ENCODE measurements at places on chromosomes 6 and 20.

DNA sequence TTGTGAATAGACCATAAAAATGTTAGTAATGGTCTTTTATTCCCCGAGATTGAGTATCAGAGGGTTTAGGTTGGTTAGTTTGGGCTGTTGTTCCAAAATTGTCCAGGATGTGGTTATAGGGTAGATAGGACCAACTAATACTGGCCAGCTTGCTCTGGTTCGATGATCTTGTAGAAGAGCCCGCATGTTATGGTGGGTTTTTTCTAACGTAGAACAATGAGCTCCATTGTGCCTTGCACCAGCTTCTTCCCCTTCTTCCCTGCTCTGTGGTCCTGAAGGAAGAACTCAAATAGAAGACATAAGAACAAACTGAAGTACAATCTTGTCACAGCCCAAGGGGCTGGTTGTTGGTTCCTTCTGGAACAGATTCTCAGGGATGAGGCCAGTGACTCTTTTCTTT, 70.5 kb downstream of the RREB1 start:
- DNase-seq, result no peak

DNA sequence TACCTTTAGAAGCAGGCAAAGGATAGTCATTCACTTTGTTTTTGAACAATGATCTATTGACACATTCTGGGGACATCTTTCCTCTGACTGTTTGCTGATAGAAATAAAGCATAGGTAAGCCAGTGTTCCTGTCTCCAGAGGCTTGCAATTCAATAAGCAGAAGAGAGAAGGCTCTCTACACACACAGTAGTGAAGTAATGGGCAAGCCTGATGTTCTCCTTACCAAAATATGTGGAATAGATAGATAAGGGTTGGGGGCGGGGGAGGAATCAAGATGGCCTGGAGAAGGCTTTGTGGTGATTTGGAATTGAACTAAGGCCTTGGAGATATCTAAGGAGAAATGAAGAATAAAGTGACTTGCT, 27.3 kb downstream of the PAQR8 start:
- DNase-seq, result no peak

DNA sequence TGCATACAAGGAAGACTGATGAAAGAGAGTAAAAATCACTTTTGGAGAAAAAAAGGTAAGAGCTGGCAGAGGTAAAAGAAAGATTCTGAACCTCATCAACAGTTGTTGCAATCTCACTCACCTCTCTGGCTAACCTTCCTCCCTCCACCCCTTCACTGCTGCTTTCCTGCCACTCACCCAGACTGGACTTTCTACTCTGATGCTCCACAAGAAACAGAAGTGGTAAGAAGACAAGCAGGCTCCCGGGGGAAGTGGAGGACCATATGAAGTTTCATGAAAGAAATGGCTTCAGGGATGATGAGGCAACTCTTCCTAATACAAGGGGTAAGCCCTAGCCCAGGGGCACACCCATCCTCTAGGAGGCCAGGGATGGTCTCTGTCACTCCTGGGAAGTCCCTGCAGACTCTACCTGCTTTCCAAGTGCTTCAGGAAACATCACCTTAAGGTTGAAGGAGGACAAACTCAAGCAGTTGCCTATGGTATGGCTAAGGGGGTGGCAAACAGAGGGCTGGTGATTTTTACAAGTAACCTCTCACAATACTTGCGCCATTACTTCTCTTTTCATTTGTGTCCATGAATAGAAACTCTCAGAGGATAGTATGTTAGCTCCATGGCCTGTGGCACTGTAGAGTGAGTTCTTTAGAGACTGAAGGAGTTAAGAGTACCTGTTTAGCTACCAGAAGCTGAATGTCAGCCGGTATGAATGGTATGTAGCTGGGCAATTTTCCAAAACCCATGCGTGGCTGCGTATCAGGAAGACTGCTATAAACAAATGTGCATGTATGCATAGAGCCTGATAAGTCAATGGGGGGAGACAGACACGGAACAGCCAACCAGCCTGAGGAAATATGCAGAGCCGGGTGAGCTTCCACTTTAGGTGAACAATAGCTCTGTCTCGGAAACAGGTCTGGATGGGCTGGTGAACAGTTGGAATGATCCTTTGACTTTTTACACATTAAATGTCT, 112.0 kb downstream of the BACH2 start:
- DNase-seq, result no peak

GRCh38 chr20:19486446-19486845, 271.6 kb upstream of the RIN2 start:
- DNase-seq, result no peak

DNA sequence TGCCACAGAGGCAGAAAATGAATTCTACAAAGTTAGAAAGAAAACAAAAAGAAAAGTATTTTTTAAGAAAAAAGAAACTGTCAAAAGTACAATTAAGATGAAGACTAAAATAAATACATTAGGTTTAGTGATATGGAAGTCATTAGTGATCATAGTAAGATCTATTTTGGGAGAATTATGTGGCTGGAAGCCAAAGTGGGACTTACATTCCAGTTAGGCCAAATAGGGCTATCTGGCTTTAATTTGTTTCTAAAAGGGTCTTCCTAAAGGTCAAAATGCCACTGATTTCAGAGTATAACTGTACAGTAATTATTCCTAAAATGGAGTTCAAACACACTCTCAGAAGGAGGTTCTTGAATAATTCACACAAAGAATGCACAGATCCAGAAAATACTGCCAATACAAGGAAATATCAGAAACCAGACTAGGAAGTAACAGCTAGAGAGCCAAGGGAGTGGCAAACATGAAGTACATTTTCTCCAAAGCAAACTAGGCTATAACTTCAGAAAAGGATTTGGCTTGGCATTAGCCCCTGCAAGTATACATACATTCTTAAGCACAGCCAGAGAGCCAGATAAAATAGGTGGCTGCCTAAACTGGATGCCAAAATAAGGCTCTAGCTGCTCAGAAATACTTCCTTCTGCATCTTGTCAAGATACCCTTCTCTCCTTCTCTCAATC, 45.3 kb downstream of the PDSS2 start:
- no peak for DNase-seq

GRCh38 chr6:157708933-157709332, 114.1 kb upstream of the SNX9 start:
- DNase-seq, result no peak

- DNase-seq, result no peak
Measured at GRCh38 chr6:30075094-30075789, at the start of gene RNF39. Gene RNF39 (minus strand): TSS chr6:30075769. CDS start chr6:30075585, 184 bp downstream.

DNA sequence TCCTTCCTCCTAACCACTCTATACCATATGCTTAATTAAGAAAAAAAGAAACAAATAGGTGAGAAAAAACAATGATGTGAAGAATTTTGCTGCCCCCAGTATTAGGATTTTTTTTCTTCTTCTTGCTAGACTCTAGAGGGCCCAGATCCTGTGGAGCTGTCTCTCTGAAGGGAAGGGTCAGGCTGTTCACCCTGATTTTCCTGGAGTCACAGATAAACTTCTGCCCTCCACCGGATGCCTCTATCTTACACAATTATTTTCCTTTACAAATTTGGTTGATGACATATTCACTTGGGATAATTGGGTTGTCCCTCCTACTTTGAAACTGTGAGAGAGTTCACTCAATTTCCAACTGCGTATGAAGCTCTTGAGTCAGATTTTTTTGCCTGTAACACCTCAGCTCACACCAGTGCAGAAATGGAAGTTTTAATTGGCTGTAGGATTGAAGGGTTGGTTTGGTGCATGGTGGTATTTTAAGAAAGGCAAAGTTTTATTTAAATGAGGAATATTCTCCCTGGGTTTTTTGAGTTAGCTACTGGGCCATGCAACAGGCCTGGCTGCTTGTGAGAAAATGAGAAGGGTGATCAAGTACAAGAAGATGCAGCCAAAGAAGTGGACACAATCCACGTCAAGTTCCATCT, 73.7 kb upstream of the ESR1 start:
- no peak for DNase-seq

- no peak for DNase-seq
Measured at GRCh38 chr20:21453690-21454089, 56.4 kb upstream of the NKX2-4 start.

DNA sequence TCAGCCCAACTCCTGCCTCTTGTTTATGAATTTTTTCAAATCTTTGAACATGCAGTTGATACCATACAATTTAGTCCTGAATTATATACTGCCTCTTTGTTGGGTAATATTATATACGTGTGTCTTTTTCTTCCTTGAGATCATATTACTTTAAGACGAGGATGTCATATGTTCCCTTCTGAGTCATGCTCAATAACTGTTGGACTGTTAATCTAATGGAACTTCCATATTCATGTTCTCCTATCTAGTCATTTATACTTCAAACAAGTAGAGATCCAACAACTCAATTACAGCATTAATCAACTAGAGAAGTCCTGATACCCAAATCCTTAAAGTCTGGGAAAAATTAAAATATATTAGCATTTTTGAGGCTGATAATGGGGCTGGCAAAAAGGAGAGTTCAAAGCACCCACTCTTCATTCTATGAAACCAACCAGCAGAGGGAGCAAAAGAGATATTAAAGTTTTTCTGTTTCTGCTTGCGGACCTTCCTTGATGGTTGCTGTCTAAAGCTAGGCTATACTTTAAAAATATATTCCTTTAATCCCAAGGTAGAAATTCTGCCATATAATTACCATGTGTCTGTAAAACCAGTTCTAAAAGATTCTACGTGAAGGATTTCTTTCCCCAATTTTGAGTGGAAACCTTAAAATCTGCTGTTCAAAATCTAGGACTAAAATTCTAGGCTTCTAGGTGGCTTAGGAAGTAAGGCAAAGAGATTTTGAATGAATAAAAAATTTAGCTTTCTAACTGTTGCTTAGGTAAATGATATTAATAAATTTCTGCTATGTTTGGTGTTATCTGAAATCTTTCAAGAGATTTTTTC, 498.9 kb downstream of the BCKDHB start:
- DNase-seq, result no peak

DNA sequence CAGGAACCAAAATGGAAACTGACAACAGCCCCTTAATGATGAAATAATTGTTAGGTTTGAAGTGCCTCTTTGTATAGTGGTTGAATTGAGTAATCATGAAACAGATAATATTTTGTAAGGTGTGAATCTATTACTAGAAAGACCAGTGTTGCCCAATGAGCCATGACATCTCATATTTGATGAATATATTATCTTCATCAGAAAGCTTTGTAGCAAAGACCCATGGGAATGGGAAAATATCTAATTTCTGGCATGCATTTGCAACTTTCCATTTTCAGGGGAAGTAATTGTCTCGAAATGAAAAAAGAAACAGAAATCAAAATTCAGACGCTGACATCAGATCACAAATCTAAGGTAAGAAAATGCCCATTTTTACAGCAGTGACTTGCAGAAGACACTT, 57.3 kb upstream of the LAMP5 start:
- no peak for DNase-seq

- no peak for DNase-seq
Measured at GRCh38 chr6:83838727-83839126, 14.4 kb upstream of the RIPPLY2 start.

- no peak for DNase-seq
Measured at GRCh38 chr6:170117111-170117972, 173.5 kb downstream of the DLL1 start.

GRCh38 chr6:53752856-53753255, 41.9 kb upstream of the LRRC1 start:
- no peak for DNase-seq

GRCh38 chr6:127347178-127347577, 3.8 kb upstream of the ECHDC1 start:
- DNase-seq, result no peak

DNA sequence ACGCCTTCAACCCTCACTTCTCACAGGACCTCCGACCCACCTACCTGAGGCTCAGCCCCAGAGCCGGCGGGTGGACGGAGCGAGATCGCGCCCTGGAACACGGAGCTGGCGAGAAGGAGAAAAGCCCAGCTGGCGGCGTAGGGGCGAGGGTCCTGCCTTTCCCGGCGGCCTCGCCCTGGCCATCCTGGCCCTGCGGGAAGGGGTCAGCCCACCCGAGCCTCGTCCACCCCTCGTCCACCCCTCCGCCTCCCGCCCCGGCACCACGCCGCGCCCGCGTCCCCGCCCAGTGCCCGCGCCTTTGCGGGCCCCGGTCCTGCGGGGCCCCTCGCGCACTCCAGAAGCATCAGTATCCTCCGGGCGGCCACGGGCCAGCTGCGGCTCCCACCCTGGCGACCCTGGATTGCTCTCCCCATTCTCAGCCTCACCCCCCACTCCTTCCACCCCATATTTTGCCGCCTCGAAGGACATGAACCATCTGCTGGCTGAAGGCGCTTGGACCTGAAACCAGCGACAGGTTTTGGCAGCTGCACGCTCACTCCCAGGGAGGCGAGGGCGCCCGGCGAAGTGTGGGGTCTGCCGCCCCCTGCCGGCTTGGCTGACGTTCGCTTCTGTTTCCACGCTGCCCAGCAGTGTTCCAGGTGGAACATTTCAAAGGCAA, 65.1 kb downstream of the PLG start:
- DNase-seq, result peak; percentile 21

- no peak for DNase-seq
Measured at GRCh38 chr6:100892116-100892515, 11.0 kb upstream of the ASCC3 start.

DNA sequence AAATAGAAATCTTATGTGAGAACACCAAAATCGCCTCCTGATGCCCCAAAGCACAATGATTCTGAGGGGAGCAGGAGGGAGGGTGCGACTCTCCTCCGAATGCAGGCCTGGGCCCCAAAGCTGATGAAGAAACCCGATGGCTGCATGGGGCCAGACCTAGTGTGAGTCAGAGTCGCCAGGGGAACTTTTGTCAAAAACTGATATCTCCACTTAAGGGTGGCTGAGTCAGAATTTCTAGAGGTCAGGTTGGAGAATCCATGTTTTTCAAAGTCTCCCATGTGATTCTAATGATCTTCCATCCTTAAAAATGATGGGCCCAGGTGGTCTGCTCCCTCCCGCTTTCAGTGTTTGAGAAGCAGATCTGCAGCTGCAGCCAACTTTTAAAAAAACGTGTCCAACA, 172.8 kb downstream of the BACH2 start:
- no peak for DNase-seq

DNA sequence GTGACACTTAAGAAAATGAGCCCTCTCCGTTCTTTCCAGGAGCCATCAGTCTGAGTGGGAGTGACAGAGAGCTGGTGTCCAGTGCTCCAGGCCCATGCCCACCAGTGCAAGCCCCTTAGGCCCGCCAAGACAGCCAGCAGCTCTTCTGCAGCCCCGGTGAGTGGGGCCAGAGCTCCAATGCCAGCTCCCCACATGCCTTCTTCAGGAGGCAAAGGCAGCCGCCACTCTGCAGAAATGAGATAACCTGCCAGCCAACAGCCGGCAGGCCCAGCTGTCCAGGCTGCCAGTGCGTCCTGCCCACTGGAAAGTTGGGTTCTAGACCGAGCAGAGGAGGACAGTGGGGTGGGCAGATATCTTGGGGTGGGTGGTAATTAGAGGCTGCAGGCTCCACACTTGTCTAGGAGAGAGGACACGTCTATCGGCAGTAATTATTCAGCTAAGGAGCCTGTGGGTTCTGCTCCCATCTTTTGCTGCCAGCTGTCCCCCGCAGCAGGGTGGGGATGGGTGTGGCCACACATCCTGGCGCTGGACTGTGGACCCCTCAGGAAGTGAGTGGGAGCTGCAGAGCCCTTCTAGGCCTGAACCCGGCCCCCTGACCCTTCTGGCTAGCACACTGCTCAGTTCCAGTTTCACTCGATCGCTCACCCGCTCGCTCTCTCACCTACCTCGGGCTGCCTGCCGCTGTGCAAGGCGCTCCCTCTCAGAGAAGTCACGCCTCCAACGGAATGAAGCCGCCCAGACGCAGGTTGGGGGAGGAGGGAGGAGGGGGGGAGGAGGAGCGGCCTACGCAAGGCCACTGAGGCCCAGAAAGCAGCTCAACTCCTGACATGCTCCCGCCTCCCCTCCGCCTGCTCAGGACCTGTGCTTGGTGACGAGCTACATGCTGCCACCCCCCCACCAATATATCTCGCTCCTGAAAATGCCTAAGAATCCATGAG, 3.6 kb downstream of the GRM4 start:
- DNase-seq, result no peak

- no peak for DNase-seq
Measured at GRCh38 chr6:38183856-38184584, 364.5 kb downstream of the ZFAND3 start.

- no peak for DNase-seq
Measured at GRCh38 chr6:158781692-158782373, 37.3 kb downstream of the EZR start.

Data from stimulated activated CD8-positive, alpha-beta memory T cell treated with anti-CD3 and anti-CD28 coated beads, Interleukin-4, amount 100 ng/mL, for 24 hours (primary cell).